ENCODE measurements at places on chromosomes 16 and 17. TPM values are rescaled to one million over a fixed set of nuclear protein-coding genes. Genes with fewer than 3 reads are reported as not detected.

GRCh38 chr17:55318081-55318480 lies 53.3 kb downstream of the HLF start:
- peaks cover 5% of the 10 kb centered on the region for H3K27me3 ChIP-seq
- H3K36me3 ChIP-seq: no peaks in the 10 kb centered on the region
- no peak for DNase-seq
- H3K4me1 ChIP-seq: peaks cover 13% of the 10 kb centered on the region

DNA sequence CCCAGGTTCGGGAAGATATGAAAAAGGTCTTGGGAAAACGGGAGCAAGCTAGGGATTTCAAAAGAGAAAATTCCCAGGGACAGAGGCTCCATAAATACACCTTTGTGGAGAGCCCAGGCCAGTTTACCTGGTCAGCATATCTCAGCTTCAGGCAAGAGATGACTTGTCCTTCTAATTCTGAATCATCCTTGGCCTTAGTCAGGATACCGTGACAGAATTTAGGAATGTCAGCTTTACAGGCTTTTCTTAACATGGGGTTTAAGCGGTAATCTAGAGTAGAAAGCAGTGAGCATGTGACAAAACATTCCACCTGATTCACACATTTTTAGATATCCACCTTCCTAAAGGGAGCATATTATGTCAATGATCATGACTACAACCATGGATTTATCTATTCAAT lies 41.1 kb upstream of the CLEC18B start:
- H3K27ac ChIP-seq: no peak overlapping the region
- DNase-seq: no peak
- peaks cover 18% of the 10 kb centered on the region for H3K4me1 ChIP-seq
- H3K36me3 ChIP-seq: peaks cover 63% of the 10 kb centered on the region
- H3K4me3 ChIP-seq: no peak overlapping the region

- H3K27ac ChIP-seq: no peak overlapping the region
- H3K27me3 ChIP-seq: no peaks in the 10 kb centered on the region
- no peak for DNase-seq
- no peak overlapping the region for H3K4me3 ChIP-seq
- H3K4me1 ChIP-seq: no peaks in the 10 kb centered on the region
Measured at GRCh38 chr17:9684955-9685621, 39.8 kb downstream of the USP43 start.

DNA sequence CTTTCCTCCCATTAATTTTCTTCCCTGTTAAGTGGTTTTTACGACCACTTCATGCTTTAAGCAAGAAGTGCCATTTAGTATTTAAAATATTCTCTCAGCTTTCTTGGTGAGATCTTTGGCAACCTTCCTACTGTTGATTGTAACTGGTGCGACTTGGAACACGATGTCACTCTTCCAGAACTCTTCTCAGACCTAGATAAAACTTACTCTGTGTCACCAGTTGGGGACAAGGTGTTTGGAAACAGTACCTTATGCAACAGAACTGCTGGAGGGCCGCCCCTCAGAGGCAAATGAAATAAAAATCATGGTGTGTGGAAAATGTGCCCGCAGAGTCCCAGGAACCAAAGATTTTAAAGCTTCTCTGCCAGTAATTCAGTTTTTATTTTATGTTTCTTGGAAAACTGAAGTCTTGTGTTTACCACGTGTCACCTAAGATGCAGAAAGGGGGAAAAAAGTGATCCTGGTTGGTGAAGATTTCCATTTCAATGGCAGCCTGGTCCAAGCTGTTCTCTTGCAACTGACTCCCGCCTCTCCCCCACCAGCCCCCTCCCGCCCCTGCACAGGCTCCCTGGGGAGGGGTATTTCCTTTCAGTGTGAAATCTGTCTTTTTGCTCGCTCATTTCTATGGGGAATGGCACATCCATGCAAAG lies 7.2 kb upstream of the HSD11B2 start:
- H3K4me1 ChIP-seq: no peaks in the 10 kb centered on the region
- DNase-seq: no peak
- no peak overlapping the region for H3K27ac ChIP-seq
- H3K36me3 ChIP-seq: no peaks in the 10 kb centered on the region
- H3K27me3 ChIP-seq: peaks cover 24% of the 10 kb centered on the region
- no peak overlapping the region for H3K4me3 ChIP-seq

Gene TBC1D3C
- not detected for total RNA-seq

Gene KRTAP2-2
- total RNA-seq: not detected

Gene ESRP2
- total RNA-seq: 0.58 TPM

DNA sequence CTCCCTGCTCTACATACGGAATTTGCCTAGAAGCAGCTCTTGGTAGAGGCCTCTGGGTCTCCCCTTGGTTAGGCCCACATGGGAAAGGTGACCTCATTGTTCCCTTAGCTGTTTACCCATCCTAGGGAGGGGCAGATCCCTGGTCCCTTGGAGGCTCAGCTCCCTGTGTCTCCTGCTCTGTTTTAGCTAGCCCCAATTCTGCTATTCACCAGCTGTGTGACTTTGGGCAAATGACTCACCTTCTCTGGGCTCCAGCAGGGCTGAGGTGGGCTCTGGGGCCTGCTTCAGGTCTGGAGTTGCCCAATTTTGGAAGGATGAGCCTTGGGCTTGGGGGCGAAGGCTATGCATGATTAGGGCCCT lies 3.9 kb downstream of the ABCC3 start:
- DNase-seq: no peak
- H3K27me3 ChIP-seq: peaks cover 31% of the 10 kb centered on the region
- H3K36me3 ChIP-seq: no peaks in the 10 kb centered on the region
- H3K4me3 ChIP-seq: no peak overlapping the region
- no peaks in the 10 kb centered on the region for H3K4me1 ChIP-seq

Gene KIF18B
- 38.9 TPM for total RNA-seq

All from activated CD4-positive, alpha-beta T cell treated with anti-CD3 and anti-CD28 coated beads for 36 hours (primary cell).